ENCODE measurements at places on chromosomes 7 and 10.

- no peak for DNase-seq
These were observed 224.7 kb downstream of the GLRX3 start for GRCh38 chr10:130360826-130361311.

DNA sequence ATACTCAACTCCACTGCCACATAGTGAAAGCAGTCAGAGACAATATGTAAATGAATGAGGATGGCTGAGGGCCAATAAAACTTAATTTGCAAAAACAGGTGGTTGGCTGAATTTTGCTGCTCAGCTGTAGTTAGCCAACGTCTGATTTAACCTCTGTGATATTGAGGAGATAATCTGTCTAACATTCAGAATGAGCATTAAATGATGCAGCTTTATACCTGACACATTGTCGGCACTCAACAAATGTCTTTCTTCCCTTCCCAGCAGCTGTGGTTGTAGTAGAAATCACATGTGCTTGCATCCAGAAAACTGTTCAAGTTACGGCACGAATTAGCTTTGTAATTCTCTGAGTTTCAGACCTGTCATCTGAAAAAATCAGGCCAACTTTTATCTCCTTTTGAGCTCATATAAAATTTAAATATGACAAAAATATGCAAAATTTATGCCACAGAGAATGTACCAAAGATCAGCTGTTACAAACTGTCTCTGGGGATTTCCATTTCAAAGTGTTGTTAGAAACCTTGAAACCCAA is 1239.7 kb downstream of the GATA3 start:
- DNase-seq, result no peak

GRCh38 chr10:117390420-117390819 is 15.2 kb upstream of the PDZD8 start:
- DNase-seq, result no peak

DNA sequence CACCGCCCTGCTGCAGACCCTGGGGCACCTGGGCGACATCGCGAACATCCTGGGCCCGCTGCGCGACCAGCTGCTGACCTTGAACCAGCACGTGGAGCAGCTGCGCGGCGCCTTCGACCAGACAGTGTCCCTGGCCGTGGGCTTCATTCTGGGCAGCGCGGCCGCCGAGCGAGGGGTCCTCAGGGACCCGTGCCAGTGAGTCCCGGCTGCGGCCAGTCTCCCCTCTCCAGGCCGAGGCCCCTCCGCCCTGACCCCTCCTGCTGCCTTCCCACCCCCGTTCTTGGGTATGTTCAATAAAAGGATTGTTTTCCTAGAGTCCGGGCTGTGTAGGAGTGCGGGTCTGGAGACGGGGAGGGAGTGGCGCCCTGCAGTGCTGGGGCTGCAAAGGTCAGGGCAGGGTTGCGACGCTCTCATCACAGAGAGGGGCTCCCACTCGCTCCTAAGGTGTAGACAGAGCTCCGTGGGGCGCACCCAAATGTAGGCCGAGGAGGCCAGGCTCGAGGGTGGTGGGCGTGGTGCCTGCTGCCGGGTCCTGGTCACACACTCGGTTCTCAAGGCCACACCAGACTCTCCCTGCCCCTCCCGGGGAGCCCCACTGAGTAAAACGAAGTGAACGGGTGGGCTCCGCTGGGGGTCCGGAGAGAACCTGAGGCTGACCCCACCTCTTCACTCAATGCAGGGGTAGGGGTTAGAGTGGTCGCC is 1.4 kb downstream of the UTF1 start:
- DNase-seq, result no peak

GRCh38 chr7:142689439-142690120 is 59.7 kb upstream of the PRSS1 start:
- DNase-seq, result no peak

- DNase-seq, result no peak
These were observed 18.6 kb downstream of the CUL1 start for GRCh38 chr7:148717266-148717793.

DNA sequence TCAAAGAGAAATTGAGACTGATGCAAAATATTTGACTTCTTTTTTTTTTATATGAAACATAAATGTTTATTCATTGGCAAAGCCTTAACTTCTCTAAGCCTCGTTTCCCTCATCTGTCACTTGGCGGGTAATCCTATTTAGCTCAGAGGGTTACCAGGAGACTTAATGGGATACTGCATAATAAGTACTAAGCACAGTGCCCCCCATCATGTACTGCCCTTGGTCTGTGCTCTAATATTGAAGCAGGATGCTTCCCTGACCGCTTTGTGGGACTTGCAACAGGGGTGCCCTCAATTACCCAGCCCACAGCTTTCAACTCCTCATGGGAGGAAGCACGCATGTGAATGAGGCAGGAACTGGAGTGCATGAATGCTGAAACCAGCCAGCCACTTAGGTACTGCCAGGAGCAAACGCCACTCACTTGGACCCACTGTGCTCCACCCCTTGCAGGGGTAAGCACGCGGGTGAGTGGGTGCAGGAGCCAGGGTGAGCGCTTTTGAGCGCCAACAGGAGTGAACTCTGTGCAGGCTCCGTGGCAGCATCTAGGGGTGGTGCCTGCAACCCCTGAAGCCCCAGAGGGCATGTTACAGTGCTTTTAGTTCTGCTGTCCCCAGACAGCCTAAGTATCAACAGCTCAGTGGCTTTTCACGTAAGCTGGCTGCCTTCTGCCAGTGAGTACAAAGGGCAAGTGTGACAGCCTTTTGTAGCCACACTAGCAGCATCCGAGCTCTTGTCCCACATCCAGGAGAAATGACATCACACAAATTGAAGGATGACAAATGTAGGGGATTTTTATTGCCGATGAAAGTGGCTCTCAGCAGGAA is 209.8 kb upstream of the C7orf33 start:
- no peak for DNase-seq

DNA sequence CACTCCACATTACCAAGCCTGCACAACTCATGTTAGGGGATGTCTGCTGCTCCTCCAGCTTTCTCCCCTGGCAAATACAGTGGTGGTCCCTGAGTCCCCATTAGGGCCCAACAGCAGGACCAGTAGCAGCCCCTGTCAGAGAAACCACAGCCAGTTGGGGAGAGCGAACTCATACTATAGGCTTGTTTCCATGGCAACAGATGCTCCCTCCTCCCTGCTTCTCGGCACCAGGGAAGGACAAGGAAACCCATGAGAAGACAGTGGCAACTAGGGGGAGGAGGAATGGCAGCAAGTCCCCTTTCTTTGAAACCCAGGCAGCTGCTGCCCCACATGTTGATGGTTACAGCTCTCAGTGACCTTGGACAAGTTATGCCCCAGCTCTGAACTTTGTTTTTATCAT is 326.4 kb downstream of the KCNMA1 start:
- DNase-seq, result no peak

GRCh38 chr7:16564909-16565426 is 38.3 kb downstream of the LRRC72 start:
- DNase-seq, result peak; percentile 48

GRCh38 chr10:71737834-71738197 is 18.2 kb upstream of the C10orf105 start:
- DNase-seq, result peak; percentile 77

GRCh38 chr7:78370936-78371335 is 572.4 kb downstream of the PHTF2 start:
- DNase-seq, result no peak

GRCh38 chr10:49592726-49593563 is 17.2 kb upstream of the SLC18A3 start:
- DNase-seq, result peak; percentile 73

DNA sequence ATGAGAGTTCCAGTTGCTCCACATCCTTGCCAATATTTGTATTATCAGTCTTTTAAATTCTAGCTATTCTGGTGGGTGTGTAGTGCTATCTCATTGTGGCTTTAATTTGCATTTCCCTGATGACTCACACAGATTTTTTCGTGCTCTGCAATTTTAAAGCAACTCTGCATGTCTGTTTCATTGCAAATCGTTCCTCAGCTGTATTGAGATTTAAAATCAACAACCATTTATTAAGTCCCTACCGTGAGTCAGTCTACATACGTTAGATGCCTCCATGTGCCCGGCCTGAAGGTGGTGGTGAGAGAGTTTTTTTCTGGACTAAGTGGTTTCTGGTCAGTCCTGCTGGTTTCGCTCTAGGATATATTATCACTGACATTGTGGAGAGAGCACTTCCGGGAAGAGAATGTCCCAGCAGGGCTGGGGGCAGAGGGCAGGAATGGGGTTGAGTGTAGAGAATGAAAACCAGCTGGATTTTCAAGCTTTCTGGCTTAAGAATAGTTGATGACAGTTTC is 8.4 kb upstream of the HYCC1 start:
- peak; percentile 90 for DNase-seq

DNA sequence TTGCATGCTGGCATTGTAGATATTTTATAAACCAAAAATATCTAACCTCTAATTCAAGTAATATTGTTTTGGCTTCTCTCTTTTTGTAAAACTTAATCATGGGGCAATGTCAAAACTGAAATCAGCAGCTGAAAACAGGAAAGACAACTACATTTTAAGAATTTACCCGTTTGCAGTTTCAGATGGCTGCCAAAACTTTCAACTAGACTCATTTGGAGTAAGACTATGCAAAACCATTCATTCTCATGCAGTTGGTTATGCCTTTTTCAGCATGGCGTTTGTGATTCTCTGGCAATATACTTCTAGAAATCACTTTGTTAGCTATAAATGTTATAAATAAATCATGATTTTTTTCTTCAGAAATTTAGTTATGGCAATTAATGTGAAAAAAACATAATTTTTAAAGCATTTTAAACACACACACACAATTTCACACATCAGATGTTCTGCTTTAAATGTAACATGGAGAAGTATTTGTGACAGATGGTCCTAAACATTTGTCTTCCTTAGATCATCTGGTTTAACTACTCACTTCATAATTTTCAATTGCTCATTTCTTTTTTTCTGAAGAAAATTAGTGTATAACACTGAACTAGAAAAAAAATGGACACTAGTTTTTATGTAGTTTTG is 116.4 kb downstream of the ITGB8 start:
- DNase-seq, result no peak

- DNase-seq, result no peak
These were observed 4.1 kb downstream of the GET4 start for GRCh38 chr7:880450-880849.

DNA sequence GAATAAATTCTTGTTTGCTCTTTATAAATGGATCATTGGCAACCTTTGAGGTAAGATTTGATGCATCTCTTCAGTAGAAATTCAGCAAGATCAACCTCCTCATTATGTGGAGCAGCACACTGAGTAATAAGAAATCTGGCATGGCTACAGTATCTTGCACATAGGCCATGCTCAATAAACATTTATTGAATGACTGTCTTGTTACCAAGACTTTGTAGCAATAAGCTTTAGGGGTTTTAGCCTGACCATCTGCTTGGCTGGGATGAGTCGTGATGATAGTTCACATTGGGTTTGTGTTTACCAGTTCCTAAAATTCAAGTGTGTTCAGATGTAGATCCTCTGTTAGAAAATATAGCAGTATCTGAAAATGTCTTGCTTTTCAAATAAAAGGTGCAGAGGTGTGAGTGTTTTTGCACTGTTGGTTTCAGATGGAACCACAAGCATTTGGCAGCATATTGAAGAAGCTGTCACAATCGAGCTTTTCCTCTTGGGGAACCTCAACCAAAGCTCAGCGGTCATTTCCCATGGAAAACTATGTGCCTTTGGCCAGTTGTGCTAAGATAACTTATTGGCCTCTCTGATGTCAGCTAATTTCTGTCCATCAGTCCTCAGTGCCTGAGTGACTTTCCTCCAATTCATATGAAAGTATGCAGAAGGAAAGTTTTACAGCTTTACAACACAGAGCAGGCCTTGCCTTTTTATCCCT is 442.6 kb downstream of the GFRA1 start:
- peak; percentile 67 for DNase-seq

Measured in EL (cell line).